ENCODE measurements at places on chromosomes 13 and 19.

DNA sequence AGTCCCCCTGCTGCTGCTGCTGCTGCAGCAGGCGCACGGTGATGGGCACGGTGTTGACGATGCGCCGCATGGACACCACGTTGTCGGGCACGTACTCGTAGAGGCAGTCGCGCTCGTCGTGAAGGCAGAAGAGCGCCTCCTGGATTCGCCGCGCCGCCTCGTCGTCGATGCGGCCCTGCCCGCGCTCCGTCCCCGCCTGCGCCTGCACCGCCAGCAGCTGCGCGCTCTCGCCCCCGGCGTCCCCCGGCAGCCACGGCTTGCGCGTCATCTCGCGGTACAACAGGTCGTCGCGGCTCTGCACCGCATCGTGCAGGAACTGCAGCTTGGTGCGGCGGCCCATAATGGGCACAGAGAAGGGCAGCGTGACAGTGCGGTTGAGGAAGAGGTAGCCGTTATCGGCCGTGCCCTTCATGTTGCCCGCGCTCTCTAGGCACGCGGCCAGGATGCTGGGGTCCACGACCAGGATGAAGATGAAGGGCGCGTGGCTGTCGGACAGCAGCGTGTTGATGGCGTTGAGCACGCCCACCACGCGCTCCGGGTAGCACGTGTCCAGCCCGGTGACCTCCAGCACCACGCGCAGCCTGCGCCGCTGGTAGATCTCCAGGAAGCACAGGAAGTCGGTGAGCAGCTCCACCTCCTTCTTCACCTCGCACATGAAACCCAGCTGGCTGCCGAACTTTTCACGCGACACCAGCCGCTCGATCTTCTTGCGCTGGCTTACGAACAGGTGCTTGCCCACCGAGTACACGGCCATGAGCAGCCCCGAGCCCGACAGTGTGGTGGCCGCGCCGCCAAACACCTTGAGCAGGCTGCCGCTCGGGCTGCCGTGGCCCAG, 8.1 kb downstream of the NKPD1 start:
- DNase-seq: peak; percentile 48

DNA sequence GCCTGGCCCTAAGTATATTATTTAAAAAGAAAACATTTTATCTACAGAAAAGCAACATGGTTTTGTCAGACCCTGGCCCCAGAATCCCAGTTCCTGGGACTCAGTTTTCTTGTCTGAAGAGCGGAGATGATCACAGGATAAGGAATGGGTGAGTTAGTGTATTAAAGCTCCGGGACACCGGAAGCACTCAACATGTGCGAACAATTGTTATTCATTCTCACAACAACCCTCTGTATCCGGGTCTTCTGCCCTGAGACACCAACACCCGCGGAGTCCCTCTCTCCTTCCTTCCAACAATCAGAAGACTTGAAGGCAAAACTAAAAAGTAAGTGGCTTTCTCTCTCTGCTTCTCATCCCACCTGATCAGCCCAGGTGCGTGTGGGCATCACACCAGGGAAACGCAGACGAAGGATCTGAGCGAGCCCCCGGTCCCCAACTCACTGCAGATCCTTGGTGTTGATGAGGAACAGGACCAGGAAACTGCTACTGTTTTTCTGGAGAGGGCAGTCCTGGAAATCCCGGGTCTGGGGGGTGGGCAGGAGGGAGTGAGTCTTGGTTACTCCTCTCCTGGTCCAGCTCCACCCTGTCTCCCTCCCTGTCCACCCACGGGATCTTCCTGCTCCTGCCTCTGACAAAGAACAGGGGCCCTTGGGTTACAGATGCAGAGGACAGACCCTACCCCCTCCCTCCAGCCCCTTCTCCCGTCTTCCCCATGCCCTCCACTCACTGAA, 2.0 kb downstream of the GPR108 start:
- no peak for DNase-seq

DNA sequence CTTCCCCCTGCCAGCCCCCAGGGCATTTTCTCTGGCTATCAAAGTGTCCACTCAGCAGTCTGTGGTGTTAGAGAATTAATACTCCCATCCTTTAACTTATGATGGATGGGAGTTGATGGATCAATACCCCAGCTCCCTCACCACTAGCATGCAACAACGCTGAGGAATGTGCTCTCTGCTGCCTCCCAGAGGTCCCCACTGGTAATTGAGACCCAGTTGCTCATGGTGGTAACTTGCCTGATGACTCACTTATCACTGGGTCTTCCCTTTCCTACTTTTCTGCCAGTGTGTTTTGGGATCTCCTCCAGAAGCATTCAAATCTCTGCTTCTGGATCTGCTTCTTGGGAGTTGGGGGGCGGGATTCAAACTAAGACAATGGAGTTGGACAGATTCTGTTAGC, 20.3 kb upstream of the CACNA1A start:
- no peak for DNase-seq

- no peak for DNase-seq
Observed at GRCh38 chr13:77047649-77048343, 20.8 kb upstream of the FBXL3 start.

GRCh38 chr13:40777809-40778175, 6.8 kb upstream of the MRPS31 start:
- no peak for DNase-seq

- no peak for DNase-seq
Observed at GRCh38 chr13:102236341-102236740, 165.5 kb downstream of the FGF14 start.

Data from activated T-cell treated with anti-CD3 and anti-CD28 coated beads, Interleukin-2, amount 50 U/mL, for 4 hours (primary cell).